Chondrocyte (in vitro differentiated cells): ENCODE measurements at places on chromosomes 6 and 20. TPM values are rescaled to one million over a fixed set of nuclear protein-coding genes. Genes with fewer than 3 reads are reported as not detected.

DNA sequence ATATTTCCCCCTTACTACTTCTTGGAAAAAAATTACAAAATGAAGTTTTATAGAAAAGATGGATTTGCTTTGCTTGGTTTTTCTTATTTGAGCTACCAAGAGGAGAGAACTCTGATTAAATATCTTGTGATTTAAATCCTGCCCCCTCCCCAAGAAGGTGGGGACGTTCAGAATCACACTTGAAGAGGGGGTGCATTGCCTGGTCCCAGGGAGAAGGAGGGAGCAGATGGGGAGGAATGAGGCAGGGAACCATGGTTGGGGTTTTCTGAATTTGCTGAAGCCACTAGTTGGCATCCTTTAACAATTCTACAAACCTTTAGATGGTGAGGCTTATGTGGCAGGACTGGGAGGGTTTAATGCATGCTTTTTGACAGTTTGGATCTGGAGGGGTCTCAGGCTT, 5.5 kb downstream of the PCK1 start:
- no peak for DNase-seq

GRCh38 chr20:50450881-50451752, 59.1 kb upstream of the PTPN1 start:
- DNase-seq, result no peak

- DNase-seq, result no peak
Measured at GRCh38 chr6:129262661-129263060, 379.7 kb downstream of the LAMA2 start.

DNA sequence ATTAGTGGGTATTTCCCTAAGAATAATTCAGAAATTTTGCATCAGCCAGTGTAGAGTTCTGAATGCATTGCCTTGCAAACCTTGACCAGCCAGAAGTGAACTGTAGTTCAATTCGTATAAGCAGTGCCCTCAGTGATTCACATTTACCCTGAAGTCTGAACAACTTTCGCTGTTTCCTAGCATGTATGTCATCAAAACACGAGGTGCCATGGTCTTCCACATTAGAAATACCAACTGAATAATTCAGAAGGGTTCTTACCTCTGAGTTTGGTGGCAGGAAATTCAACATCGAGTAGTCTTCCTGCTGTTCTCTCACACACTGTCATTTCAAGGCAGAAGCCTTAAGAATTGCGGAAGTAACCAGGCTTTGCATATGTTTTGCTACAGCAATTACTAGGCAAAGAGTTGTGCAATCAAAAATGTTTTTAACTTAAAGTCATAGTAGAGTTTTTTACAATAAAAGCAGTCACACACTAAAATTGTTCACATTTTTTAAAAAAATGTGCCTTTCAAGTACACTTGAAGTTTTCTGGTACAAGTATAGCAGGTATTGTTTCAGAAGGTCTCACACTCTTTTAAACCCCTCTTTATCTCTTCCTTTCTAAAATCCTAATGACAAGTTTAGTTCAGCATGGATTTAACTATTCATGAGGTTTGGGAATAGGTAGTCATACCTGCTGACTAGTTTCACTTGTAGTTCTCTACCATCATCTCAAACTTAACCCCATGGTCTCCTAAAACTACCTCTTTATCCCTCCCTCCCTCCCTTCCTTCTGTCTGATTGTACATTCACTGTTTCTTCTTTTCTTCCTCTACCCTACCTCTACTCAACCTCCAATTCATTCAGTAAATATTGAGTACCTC, 118.3 kb downstream of the STXBP5 start:
- no peak for DNase-seq

DNA sequence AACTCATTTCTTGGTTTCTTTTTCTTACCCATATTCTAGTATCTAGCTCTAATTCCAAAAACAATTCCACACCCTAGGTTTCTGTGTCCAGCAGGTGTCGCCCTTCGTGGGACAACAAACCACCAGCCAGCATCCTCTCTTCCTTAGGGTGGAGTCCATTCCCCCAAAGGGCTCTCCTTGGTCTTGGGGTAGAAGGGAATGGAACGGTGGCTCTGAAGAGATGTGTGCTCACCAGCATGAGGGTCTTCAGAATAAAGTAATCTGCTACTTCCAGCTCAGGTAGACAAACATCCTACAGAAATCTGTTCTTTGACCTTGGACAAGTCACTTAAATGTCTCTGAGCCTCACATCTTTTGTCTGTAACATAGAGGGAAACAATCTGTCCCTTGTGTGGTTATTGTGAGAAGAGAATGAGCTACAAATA, 7.2 kb downstream of the HLA-DMB start:
- no peak for DNase-seq

DNA sequence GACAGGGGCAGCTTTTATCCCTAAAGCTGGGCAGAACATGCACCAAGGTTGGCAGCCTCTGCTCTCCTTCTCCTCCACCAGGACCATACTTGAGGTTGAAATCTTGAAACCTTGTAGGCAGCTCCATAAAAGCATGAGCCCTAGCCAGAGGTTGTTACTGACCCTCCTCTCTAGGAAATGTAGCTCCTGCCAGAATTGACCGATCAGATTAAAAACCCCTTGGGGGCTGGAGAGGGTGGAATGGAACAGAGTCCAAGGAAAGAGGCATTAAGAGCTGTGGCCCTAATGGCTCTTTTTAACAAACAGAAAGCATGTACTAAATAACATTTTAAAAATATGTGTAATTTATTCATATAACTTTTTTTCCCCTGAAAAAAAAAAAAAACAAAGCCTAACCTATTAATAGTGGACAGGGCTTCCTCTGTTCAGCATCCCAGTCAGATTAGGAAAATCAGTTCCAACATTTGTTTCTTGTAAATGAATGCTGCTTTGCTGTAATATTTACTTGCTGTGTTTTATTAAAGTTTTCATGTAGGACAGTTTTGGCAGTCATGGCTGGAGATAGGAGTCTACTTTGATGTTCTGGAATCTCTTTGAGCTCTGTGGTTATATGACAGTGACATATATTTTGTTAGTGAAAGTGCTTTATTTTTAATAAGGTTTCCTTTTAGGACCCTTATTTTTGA, 41.3 kb downstream of the MTHFD1L start:
- no peak for DNase-seq

GRCh38 chr6:166969390-166970002, 13.1 kb upstream of the RNASET2 start:
- DNase-seq, result no peak

- DNase-seq, result no peak
Measured at GRCh38 chr6:113076116-113076515, 729.0 kb downstream of the RFPL4B start.

- DNase-seq, result no peak
Measured at GRCh38 chr6:108874470-108875160, 26.4 kb downstream of the ARMC2 start.

DNA sequence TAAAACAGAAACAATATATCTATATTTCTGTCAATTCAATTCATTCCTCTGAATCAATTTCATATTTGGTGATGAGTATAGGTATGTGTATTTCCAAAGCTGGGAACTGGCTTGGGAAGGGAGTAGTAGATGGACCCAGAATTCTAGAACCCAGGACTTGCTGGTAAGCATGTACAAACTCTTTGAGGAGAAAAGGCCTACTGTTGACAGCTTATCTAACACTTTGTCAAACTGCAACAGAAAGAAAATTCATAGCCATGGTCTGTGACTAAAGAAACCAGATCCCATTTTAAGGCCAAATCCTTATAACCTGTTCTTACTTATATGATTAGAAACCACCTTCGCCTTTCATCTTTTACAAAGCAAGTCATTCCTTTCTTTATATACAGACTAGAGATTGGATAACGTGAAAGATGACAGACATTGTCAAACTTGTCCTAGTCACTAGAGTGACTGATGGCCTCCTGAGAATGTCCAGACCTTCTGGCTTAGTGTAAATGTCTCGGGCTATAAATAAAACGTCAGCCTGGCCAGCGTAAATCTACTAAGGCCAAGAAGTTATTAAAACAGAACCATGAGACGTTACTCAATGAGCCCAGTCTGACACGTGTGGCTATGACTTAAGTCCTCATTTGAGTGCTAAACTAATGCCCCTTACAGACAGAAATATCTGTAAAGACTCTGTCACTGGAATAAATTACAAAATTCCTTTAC, 152.3 kb downstream of the ALDH8A1 start:
- DNase-seq, result no peak

DNA sequence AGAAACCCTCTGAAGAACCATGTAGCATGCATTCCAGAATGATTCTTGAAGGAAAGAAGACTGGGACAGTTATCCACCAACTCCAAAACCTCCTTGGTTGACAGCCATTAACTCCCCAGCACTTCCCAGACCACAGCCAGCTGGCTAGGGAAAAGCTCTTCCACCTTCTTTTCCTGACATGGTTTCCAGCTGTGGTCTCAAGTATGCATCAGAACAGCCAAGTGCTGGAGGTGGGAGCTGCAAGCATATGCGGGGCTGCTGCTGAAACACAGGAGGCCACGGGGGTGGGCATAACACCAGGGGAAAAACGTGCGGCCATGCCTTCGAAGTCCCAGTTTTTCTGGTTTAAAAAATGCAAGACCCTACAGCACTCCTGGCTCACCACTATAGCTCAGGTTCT, 108.0 kb upstream of the FAM184A start:
- DNase-seq, result no peak

DNA sequence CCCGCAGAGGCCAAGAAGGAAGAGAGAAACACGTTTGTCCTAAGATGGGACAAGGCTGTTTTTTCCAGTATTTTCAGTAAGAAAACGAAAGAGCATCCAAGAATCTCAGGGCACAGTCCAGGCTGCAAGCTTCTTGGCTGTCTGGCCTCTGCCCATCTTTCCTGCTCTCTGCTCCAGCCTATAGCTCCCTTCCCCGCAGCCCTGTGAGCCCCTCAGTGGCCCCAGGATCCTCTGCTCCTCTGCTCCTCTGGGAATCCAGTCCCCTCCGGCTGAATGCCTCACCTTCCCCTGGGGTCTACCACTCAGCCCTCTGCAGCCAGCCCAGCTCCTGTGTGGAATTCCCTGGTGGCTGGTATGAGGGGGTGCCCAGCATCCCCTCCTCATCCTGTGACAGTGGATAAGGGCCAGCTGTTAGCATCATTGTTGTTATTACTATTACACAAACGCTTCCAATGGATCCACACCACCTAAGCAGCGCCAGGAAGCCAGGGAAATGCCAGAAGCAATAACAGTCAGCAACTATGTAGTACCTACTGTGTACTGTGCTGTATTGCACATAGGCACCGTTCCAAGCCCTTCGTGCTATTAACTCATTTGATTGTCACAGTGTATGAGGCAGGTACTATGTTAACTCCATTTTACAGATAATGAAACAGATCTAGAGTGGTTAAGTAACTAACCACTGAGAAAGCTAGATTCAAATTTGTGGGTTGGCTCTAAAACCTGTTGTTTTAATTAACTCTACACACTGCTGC, 60.3 kb upstream of the PTPN1 start:
- DNase-seq, result no peak

- no peak for DNase-seq
Measured at GRCh38 chr6:151689499-151690201, 117.8 kb upstream of the ESR1 start.

- no peak for DNase-seq
Measured at GRCh38 chr6:138005846-138006245, 101.4 kb downstream of the PERP start.

LATS1 gene
- total RNA-seq, result 32.3 to 34.6 TPM (median 34.6 TPM) in 3 replicates

KCNQ5 gene
- total RNA-seq, result 4.1 to 4.7 TPM (median 4.5 TPM) in 3 replicates

SGK2 gene
- total RNA-seq, result 0.45 to 2.1 TPM (median 0.54 TPM) in 3 replicates

SAMD5 gene
- total RNA-seq, result 9.2 to 23.9 TPM (median 9.4 TPM) in 3 replicates

NKX2-4 gene
- not detected in 3 replicates for total RNA-seq

PLN gene
- total RNA-seq, result 0.18 TPM in 1 of 3 replicates, not detected in the others

BNIP5 gene
- total RNA-seq, result not detected in 3 replicates

TUBE1 gene
- total RNA-seq, result 13.8 to 24.8 TPM (median 23.9 TPM) in 3 replicates

SLC24A3 gene
- 0.10 TPM in 2 of 3 replicates, not detected in the other for total RNA-seq

PBOV1 gene
- total RNA-seq, result not detected in 3 replicates
